ENCODE measurements at places on chromosomes 5 and 9. TPM values are rescaled to one million over a fixed set of nuclear protein-coding genes. Genes with fewer than 3 reads are reported as not detected.
A peak's percentile ranks its signal among the peaks of the same experiment; 100 is the strongest.

- no peak for DNase-seq
Observed at GRCh38 chr9:127684576-127684975, 22.2 kb upstream of the CFAP157 start.

GRCh38 chr5:178670351-178670885, 43.6 kb upstream of the CLK4 start:
- no peak for DNase-seq

DNA sequence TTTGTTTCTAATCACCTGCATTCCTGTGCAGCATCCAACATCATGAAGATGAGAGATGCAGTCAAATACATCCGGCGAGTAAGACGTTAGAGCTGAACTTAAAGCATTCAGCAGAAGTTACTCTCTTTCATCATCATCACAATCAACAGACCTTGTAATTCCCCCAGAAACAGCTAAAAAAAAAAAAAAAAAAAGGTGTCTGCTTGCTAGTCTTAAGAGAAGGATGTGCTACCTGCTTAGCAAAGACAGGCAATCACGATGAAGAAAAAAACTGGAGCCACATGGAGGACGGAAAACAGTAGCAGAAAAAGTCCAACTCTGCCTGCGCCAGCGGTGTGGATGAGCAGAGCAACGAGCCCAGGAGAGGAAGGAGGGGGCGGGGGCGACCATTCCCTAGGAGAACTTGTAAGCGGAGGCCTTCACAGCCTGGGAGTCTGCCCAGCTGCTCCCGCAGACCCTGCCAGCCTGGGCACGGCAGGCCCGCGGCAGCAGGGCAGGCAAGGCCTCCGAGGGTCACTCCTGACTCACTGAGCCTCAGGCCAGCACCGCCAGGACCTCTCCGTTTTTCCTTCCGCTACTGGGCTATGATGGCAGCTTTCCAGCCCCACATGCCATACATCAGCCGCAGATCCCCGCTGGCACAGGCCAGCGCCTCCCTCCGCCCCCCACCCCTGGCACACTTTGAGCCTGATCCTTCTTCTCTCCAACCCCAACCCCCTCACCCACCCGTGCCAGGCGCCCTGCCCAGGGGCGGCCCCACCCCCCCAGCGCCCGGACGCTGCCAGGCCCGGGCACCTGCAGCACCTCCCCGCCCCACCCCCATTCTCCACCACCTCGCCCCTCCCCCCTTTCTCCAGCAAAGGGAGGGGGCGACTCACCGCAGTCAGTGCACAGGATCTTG, 1.4 kb downstream of the NRG2 start:
- peak; percentile 53 for DNase-seq

DNA sequence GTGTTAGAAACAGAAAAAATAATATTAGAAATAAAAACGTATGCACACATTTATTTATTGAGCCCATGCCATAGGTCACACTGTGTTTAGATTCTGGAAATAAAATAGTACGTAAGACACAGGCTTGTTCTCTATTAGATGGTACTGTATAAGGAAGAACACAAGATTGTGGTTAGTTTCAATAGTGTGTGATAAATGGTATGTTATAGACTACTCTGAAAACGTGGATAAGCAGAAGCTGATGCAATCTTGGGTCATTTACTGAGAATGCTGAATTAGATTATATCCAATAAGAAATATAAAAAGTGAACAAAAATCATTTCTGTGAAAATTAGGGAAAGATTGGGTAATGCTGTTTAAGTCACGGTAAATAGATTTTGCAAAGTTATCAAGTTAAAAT, 1456.4 kb upstream of the ACO1 start:
- DNase-seq: no peak

DNA sequence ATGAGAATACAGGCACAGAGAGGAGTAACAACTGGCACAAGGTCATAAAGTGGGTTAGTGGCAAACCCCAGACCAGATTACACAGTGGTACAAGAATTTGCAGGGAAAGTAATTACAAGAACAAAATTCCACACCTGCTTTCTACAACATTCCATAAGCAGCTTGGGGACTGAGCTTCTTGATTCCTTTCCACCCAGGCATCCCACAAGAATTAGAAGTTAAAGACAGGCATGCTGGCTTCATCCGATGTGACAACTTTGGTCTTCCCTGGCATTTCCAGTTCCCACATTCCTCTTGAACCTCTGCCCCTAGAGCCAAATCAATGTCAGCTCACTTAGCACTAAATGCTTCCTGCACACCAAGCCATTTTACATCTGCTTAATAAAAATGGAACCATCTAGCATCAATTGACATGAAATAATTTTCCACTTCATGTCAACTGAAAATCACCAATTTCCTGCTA, 435.8 kb upstream of the PAPPA start:
- DNase-seq: no peak

GRCh38 chr5:56142614-56143372, 90.3 kb downstream of the ANKRD55 start:
- peak; percentile 22 for DNase-seq

DNA sequence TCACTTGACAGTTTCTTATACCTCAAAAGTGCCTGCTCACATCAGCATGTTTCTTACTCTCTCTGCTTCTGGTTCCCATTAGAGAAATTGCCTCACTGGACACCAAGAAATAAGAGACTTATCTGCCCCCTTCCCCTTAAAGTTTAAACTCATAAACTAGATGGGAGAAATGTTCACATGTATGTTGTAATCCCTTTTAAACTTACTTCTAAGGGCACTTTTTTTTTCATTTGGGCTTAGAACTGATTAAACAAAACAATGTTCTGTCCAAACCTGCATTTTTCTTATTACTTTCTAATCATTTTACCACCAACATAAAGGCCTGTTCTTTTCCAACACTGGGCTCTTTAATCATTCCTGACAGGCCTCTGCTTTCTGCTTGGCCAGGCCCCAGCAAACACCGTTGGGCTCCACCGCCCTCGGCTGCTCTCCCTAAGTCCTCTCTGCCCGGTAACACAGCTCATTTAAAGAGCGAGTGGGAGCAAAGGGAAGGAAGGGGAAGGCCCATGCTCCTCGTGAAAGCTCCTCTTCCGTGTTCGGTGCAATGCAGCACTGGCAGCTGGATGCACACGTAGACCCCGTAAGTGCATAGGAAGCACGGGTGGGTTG, 53.4 kb downstream of the ROR2 start:
- DNase-seq: no peak

DNA sequence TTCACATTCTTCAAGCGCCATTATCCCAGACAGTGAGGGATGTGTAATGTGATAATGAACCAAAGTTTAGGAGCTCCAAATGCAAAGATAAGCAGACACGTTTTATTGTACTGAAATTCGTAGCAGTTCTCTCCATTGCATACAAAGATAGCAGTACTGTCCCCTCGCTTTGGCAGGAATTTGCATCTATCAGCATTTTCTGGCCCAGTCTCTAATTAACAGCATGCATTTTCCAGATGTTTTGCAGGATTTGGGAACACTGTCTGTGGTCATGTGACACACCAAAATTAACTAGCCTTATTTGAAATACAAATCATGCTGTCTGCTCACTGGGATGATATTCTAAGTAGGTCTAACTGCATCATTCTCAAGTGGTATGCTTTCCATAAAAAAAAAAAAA, 235.9 kb upstream of the TRPM3 start:
- DNase-seq: no peak

DNA sequence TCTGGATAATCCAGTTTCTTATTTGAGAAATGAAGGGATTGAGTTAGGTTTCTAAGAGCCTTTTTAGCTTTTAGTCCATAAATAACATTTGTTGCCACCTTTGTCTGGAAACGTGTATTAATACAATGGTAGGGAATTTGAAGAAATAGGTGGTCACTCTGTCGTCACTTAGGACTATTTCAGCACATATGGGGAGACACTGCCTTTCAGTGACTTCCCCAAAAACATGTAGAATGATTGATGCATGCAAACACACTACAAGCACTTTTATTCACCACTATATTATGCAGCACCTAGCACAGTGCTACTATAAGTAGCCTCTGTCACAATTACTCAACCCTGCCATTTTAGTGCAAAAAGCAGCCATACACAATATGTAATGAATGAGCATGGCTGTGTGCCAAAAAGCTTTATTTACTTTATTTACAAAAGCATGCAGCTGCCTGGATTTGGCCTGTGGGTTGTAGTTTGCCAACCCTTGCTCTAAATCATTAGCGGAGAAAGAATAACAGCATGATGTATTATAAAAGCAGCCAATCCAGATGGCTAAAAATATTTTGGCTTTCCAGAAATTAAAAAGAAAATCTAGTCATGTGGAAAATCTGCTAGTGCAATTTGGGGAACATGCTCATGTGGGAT, 154.2 kb upstream of the HMHB1 start:
- no peak for DNase-seq

GRCh38 chr5:128216860-128217531, 133.4 kb downstream of the SLC12A2 start:
- DNase-seq: no peak

DNA sequence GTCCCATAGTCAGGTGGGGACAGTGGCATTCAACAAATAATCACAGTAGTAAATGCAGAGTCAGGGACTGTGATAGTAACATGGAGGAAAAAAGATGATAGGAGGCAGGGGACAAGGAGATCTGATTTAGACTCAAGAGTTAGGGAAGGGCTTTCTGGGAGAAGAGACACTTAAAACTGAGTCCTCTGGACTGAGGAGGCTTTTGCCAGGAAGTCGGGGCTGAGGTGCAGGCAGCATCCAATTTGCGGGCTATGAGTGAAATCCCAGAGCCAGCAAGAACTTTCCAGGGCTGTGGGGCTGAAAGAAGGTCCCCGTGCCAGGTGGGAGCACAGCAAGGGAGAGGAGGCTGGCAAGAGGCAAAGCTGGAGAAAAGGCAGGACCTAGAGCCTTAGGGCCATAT, 124.1 kb downstream of the KIF4B start:
- DNase-seq: no peak

- no peak for DNase-seq
Observed at GRCh38 chr5:158423623-158424200, 564.8 kb upstream of the CLINT1 start.

GRCh38 chr5:168153263-168153875, 138.1 kb upstream of the WWC1 start:
- no peak for DNase-seq

DNA sequence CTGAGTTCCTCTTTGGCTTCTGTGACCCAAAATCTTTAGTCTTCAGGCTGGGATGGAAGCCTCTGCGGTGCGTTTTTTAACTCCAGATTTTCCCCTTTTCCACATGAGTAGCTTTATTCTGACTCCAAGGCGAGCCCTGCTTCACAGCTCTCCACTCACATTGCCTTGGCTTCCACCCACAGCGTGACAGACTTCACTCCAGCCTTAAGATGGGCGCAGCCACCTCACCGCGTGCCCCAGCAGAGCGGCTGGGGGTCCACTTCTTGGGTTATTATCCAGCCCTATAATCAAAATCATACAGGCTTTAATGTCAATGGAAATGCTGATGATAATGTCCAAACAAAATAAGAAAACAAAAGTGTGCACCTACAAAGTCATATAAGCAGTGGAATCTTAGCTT, 1.2 kb downstream of the EXOC3 start:
- no peak for DNase-seq

DNA sequence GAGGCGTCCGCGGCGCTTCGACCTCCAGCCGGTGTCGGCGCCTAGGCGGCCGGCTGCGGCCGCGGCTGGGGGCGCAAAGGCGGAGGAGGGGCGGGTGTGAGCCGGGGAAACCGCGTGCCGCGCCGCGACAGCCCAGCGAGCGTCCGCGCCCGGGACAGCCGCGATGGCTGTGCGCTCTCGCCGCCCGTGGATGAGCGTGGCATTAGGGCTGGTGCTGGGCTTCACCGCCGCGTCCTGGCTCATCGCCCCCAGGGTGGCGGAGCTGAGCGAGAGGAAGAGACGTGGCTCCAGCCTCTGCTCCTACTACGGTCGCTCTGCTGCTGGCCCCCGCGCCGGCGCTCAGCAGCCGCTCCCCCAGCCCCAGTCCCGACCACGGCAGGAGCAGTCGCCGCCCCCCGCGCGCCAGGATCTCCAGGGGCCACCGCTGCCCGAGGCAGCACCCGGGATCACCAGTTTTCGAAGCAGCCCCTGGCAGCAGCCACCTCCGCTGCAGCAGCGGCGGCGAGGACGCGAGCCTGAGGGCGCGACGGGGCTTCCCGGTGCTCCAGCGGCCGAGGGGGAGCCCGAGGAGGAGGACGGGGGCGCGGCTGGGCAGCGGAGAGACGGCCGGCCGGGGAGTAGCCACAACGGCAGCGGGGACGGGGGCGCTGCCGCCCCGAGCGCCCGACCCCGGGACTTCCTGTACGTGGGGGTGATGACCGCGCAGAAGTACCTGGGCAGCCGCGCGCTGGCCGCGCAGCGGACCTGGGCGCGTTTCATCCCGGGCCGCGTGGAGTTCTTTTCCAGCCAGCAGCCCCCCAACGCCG, 605 bp downstream of the CHSY3 start:
- DNase-seq: peak; percentile 21

DNA sequence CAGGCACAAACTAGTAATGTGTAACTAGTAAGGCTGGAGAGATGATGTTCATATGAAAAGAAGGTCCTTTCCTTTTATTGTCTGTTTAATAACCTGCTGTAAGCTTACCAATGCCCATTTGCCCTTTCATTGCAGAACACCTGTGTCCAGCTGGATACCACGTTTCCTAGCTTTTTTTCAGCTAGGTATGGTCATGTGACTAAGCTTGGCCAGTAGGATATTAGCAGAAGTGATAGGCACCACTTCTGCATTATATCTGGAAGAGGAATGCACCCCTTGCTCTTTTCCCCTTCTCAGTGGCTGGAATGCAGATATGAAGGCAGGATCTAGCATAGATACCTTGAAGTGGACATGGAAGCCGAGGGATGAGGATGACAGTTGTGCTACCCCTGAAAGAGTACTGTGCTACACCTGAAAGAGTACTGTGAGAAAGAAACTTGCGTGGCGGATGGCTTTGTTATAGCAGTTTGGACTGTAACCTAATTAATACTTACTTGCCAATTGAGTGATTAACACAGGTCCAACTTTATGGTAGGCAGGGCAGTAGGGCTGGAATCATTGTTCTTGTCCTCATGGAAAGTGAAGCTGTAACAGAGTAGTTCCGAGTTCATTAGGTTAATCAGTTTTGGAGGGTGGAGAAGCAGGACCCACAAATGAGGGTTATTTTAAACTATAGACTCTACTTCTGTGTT, 6.8 kb downstream of the SMIM32 start:
- DNase-seq: no peak

- DNase-seq: no peak
Observed at GRCh38 chr9:130895481-130896232, 955 bp downstream of the QRFP start.

GRCh38 chr9:68457803-68458202, 82.9 kb downstream of the TMEM252 start:
- no peak for DNase-seq

GRCh38 chr5:81749192-81749560, 1.7 kb downstream of the SSBP2 start:
- no peak for DNase-seq

STC2 gene
- total RNA-seq: 3.3 TPM

NUTM2G gene
- not detected for total RNA-seq

TMEM252 gene
- not detected for total RNA-seq

PCDHAC2 gene
- 10.7 TPM for total RNA-seq

BICD2 gene
- 40.3 TPM for total RNA-seq

PCDHA1 gene
- total RNA-seq: not detected

SLC22A4 gene
- 5.2 TPM for total RNA-seq

RETREG1 gene
- 19.3 TPM for total RNA-seq

PDGFRB gene
- total RNA-seq: 113 TPM

SREK1IP1 gene
- total RNA-seq: 20.7 TPM

IFNB1 gene
- total RNA-seq: not detected

NTRK2 gene
- 3.1 TPM for total RNA-seq

All from upper lobe of left lung (tissue), 6 donors.